ENCODE measurements at places on chromosomes 6 and 20.

DNA sequence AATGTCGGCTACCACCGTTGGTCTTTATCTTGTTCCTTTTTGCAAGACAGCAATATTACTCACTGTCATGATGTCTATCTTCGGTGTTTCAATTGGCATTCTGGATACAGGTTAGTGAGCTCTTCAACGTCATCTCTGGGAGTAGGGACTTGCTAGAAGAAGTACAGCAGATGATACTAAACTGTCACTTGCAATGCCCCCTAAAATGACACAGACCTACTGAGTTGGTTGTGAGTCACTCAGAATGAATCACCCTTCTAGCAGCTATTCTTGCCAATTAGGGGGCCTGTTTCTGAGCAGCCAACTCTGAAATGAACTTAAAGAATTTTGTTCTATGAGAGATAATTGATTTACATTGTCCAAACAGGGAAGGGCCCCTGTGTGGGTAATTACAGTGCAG, 176.5 kb downstream of the SLC16A10 start:
- no peak for DNase-seq

- DNase-seq: peak; percentile 18
Observed at GRCh38 chr20:258963-259362, 1.4 kb downstream of the DEFB132 start.

DNA sequence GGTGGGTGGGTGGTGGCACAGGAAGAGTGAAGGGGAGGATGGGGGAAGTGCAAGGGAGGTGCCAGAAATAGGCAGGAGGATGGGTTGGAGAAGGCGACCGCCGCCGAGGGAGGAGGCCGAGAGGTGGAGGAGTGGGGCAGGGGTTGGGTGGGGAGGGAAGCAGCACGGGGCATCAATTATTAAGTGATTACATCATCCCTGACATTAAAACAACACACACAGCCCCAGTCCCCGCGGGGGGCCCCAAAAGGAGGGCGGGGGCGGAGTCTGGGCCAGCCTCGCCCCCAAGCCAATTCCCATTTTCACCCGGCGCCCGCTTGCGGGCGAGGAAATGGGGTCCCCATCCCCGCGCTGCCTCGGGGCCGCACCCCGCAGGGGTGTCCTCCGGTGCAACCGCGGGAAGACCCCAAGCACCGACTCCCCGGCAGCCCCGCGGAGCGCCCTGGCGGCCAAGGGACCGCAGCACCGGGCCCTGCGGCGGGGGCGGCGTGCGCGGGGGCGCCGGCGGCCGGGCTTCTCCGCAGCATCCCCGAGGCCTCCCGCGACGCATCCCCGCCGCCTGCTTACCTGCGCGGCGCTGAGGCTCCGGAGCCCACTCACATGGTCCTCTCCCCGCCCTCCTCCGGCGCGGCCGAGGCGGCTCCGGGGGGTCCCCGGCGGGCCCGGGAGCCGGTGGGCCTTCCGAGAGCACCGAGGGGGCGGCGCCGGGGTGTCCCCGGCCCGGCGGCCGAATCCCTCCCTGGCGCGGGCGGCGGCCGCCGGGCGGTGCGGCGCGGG, 663 bp downstream of the FYN start:
- DNase-seq: peak; percentile 53

- no peak for DNase-seq
Observed at GRCh38 chr6:117607511-117607910, 5.2 kb upstream of the GOPC start.

GRCh38 chr6:129920103-129920798, 59.1 kb upstream of the TMEM244 start:
- DNase-seq: no peak

- no peak for DNase-seq
Observed at GRCh38 chr6:44234101-44235025, 11.0 kb downstream of the SLC29A1 start.

- no peak for DNase-seq
Observed at GRCh38 chr6:134634966-134635365, 314.9 kb downstream of the ALDH8A1 start.

GRCh38 chr6:169074526-169074925, 179.1 kb downstream of the THBS2 start:
- DNase-seq: no peak

- DNase-seq: no peak
Observed at GRCh38 chr6:22227824-22228610, 68.8 kb downstream of the PRL start.

- DNase-seq: no peak
Observed at GRCh38 chr6:42393339-42393738, 58.4 kb downstream of the TRERF1 start.
